Stimulated activated CD4-positive, alpha-beta T cell treated with anti-CD3 and anti-CD28 coated beads, Interleukin-1b, Interleukin-23, amount 100 ng/mL, for 48 hours (primary cell): ENCODE measurements at places on chromosomes 4 and X.
A peak's percentile ranks its signal among the peaks of the same experiment; 100 is the strongest.

- DNase-seq: no peak
Observed at GRCh38 chrX:44253575-44253942, 89.9 kb downstream of the EFHC2 start.

GRCh38 chr4:47484168-47484567 is 907 bp upstream of the ATP10D start:
- no peak for DNase-seq

DNA sequence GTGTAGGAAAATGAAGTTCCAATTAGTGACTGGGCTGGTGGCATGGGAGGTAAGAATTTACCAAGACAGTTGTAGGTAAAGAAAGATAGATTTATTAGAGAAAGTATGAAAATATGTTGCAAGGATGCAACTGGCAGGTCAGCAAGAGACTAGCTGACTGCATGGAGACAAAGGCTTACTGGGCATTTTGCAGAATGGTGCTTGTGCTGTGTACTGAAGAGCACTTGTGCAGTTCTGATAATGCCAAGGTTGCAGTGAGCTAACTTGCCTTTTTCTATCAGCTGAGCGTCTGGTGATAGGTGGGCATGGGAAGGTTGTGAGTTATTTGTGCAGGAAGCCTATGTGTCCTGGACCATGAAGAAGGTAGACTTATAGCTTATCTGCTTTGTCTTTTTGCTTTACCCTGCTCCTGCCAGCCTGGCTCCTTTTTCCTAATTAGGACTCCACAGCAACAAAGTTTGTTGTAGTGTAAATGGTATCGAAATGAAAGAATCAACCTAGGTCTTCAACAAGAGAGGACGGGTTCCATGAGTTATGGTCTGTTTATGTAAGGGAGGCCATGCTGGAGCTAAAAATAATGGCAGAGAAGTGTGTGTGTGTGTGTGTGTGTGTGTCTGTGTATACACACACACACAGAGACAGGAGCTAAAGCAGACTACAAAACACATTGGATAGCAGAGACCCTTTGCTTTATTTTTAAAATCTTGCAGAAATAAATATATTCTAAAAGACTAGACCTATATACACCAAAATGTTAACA is 15.0 kb downstream of the BST1 start:
- DNase-seq: no peak

GRCh38 chr4:67480810-67481209 is 64.5 kb downstream of the CENPC start:
- DNase-seq: no peak

DNA sequence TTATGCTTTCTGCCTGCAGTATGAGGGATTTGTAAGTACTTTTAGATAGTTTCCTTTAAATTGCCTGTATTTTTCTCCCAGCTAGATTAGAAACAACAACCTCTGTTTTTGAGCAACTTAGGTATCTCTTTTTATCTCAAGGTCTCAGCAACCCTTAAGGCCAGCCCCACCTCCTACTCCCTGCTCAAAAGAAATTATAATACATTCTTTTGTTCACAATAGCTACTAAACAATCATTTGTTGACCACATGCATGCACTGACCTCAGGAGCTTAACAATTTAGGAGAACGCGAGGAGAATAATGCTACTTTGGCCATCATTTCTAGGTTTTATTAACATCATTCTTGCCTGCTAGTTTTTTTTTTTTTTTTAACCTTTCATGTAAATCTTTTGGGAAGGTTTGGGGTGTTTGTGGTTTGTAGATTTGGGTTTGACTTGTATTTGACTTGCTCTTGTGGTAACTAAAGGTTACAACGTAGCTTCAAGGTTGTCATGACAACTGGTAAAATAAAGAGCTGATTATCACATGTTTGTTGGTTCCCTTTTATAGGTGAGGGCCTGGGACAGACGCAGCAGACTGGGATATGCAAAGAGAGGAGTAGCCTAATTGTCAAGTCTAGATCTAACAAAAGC is 145.4 kb upstream of the PLAC1 start:
- DNase-seq: no peak

GRCh38 chr4:178598672-178599071 is 1156.4 kb upstream of the AGA start:
- DNase-seq: no peak

GRCh38 chr4:40305328-40306170 is 29.6 kb upstream of the CHRNA9 start:
- DNase-seq: peak; percentile 69

DNA sequence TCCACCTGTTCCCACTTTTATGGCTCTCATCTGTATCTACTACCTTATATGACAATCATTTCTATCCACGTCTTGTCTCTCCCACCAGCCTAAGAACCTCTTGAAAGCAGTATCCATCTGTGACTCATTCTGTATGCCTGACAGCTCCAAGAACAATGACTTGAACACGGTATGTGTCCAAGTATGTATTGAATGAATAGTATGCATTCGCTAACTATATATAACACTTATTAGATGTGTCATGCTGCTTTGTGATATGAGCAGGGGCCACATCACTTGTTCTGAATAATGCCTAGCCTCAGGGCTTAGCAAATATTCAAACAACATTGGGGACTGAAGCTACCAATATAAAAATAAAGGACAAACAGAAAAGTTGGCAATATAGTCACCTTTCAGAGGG is 4.9 kb downstream of the OPHN1 start:
- no peak for DNase-seq

DNA sequence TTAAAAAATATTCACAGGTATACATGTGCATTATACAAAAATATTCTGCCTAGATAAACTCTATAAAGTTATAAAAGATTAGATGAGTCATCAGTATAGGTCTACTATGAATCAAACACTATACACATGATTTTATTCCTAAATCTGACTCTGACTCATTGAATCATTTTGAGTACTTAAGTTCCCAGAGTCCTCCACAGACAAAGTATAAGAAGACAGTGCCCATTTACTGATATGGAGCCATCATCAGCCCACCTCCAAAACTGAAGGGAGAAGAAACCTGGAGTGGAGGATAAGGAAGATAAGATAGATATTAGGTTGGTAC is 28.7 kb upstream of the ANTXR2 start:
- no peak for DNase-seq

DNA sequence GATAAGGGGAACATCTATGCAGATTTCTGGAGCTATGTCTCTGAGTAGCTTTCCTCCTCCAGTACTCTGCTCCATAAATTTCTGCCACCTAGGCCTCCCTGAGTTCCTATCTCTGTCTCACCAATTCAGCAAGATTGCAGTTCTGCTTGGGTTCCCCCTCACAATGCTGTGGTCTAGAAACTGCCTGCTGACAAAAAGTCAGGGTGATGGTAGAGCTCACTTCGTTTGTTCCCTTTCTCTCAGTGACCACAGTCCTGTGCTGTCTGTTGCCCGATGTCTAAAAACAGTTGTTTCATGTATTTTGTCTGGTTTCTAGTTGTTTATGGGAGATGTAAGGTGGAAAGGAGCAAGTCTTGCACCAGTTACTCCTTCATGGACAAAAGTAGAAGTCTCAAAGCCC is 41.1 kb downstream of the AMMECR1 start:
- DNase-seq: no peak

DNA sequence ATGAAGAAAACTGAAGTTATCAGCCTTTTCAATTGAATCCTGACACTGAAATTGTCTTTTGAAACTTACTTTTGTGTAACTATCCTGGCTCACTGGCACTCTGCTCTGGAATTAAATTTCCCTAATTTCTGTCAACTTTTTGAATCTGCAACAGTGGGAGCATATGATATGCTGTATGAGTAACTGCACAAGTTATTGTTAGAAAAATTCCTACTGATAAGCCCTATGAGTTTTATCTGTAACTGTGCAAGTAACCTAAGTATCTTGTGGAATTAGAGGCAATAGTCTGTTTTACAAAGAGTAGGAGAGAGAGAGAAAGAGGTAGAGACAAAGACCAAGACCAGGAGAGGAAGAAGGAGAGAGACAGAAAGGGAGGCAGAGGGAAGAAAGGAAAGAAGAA is 9.2 kb upstream of the HPGD start:
- DNase-seq: no peak

DNA sequence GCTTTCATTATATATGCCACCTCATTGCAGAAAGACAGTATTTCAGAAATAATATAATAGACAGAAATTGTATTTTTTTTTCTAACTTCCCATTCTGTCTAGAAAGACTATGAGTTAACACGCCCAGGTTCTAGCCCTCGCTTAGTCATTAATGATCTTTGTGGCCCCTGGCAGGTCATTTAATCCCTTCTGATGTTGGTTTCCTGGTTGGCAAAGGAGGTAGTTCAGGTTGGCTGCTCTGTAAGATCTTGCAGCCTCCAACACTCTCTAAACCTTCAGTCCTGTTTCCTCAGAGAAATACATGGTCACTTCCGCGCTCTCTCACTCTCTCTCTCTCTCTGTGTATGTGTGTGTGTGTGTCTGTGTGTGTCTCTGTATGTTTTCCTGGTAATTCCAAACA is 156.3 kb upstream of the NOCT start:
- no peak for DNase-seq

DNA sequence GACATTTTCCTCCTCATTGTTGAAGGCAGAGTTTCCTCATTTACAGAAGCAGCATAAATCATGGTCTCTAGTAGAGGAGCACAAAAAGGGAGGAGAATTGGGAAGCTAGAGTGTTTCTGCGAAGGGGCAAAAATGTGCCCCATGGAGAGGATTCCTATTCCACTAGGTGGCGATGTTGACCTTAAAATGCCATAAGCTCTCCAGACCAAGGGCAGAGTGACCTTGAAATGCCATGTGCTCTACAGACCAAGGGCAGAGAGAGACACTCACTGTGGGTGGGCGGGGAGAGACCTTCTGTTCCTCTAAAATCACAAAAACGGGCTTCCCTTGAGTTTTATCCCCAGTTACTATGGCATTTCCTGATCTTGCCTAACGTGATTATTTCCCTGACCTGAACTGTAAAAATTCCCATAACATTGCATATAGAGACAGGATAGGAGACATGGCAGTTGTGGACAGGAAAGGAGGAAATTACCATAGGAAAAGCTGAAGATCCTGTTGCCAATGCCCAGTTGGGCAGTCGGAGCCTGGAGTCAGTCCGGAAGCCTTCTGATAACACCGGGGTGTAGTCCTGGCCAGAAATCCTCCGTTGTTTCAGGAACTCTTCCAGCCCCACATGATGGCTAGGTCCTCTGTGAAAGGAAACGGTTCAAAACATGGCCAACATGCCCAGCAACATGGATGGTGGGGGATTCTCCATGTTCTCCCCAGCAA is 567.7 kb downstream of the MAGEB5 start:
- DNase-seq: peak; percentile 1

- no peak for DNase-seq
Observed at GRCh38 chrX:154032653-154033052, 13.0 kb upstream of the IRAK1 start.

DNA sequence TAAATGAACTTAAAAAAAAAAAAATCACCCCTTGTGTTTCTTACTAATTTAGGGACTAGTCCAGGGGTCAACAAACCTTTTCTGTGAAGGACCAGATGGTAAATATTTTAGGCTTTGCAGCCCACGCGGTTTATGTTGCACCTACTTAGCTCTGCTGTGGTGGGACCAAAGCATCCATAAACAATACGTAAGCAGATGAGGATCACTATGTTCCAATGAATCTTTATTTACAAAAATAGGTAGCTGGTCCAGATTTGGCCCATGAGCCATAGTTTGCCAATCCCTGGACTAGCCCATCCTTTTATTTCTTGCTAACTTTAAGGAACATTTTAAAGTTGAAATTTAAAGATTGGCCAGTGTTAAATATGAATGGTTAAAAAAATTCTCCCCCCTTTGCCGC is 95.3 kb downstream of the AFF1 start:
- DNase-seq: no peak

DNA sequence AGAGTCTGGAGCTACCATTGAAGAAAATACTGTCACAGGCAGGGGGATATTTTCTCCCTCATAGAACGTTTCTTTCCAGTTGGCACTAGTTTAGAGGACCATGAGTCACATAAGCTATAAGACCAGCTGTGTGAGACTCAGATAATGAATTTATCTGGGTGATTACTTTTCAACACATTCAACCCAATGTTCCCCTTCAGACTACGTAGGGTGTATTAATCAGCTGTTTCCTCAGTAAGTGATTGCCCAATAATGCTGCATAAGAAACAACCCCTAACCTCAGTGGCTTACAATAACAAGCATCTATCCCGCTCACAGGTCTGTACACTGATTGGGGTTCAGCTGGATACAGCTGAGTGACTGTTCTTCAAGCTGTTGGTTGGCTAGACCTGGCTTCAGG is 38.1 kb downstream of the CBLL2 start:
- no peak for DNase-seq
